ENCODE measurements at places on chromosomes 4 and X. TPM values are rescaled to one million over a fixed set of nuclear protein-coding genes. Genes with fewer than 3 reads are reported as not detected.

SPARCL1 gene
- polyA plus RNA-seq, result 60.9 TPM

AMER1 gene
- 1.4 TPM for polyA plus RNA-seq

- H3K27me3 ChIP-seq, result peaks cover 4% of the 10 kb centered on the region
- no peaks in the 10 kb centered on the region for H3K4me1 ChIP-seq
- H3K27ac ChIP-seq, result no peak overlapping the region
- no peaks in the 10 kb centered on the region for H3K36me3 ChIP-seq
- no peak overlapping the region for H3K4me3 ChIP-seq
Measured at GRCh38 chr4:141311246-141312204, 90.8 kb downstream of the ZNF330 start.

- peak; percentile 83 for DNase-seq
- H3K27me3 ChIP-seq, result no peaks in the 10 kb centered on the region
Measured at GRCh38 chrX:39688576-39689375, 409.0 kb downstream of the BCOR start.

DNA sequence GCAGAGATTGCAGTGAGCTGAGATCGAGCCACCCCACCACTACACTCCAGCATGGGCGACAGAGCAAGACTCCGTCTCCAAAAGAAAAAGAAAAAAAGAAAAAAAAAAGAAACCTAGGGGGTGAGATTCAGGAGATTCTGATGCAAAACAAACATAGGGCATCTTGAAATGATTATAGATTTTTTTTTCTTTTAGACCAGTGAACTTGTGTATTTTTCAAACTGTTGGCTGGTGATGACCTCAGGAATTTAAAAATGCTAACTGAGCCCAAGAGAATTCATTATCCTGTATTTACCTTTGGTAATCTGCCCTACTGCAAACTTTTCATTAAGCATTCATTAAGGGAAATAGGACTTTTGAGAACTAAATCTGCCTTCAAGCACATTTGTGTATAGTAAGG, 20.6 kb downstream of the ATP10D start:
- H3K27ac ChIP-seq, result no peak overlapping the region
- H3K27me3 ChIP-seq, result no peaks in the 10 kb centered on the region
- DNase-seq, result no peak
- no peaks in the 10 kb centered on the region for H3K36me3 ChIP-seq

DNA sequence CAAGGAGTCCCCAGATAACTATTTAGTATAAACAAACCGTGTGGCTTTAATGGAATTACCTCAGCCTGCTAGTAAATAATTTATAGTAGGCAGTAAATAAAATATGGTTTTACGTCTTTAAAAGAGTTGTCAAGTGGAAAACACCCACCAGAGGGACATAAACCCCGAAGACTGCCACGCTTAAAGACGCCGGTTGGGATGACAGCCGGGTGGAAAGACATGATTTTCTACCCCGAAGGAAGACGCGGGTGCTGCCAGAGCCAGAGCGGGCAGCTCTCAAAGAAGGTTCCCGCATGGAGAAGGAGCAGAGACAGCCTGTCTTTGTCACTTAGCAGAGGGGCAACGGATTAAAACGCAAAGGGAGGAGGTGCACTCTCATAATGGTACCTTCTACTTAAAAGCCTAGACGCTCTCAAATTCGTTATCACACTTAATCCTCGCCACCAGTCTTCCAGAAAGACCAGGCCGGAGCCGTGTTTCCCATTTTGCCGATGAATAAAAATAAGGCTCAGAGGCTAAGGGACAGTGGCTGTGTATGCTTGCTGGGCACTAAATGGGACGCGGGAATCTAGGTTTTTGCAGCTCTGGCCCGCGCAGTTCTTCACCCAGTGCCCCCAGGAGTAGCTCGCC, 140.5 kb upstream of the ZIC3 start:
- no peaks in the 10 kb centered on the region for H3K4me1 ChIP-seq
- H3K27ac ChIP-seq, result no peak overlapping the region
- DNase-seq, result no peak
- H3K27me3 ChIP-seq, result peaks cover 22% of the 10 kb centered on the region
- no peaks in the 10 kb centered on the region for H3K36me3 ChIP-seq
- H3K4me3 ChIP-seq, result no peak overlapping the region

DNA sequence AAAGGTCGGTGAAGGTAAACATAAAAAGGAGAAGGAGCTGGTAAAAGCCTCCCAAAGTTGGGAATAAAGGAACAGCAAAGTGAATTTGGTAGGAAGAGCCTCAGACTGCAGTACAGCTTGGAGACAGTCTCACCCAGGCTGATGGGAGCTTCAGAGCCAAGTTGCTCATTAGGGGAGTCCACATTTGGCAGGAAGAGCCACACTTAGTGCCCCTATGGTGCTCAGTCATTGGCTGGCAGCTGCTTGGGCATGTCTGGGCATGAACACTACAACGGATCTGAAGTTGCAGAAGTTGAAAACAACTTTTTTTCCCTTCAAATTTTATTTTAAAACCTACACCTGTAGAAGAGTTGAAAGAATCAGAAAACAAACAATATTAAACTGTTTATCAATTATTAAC, 2497.3 kb downstream of the ARAP2 start:
- H3K4me3 ChIP-seq, result no peak overlapping the region
- H3K4me1 ChIP-seq, result no peaks in the 10 kb centered on the region
- no peak overlapping the region for H3K27ac ChIP-seq
- no peaks in the 10 kb centered on the region for H3K27me3 ChIP-seq
- no peak for DNase-seq

GRCh38 chr4:33133723-33134122, 2413.6 kb downstream of the PCDH7 start:
- no peaks in the 10 kb centered on the region for H3K36me3 ChIP-seq
- no peak overlapping the region for H3K27ac ChIP-seq
- no peak overlapping the region for H3K4me3 ChIP-seq
